ENCODE measurements at places on chromosomes 1 and 21. TPM values are rescaled to one million over a fixed set of nuclear protein-coding genes. Genes with fewer than 3 reads are reported as not detected.
A peak's percentile ranks its signal among the peaks of the same experiment; 100 is the strongest.

Gene UBASH3A
- total RNA-seq = 37.3 TPM

Gene BRDT
- not detected for total RNA-seq

Gene UMODL1
- not detected for total RNA-seq

- no peak overlapping the region for H3K27ac ChIP-seq
- H3K4me3 ChIP-seq = peak overlapping the region; percentile 86
- H3K27me3 ChIP-seq = no peaks in the 10 kb centered on the region
Observed at GRCh38 chr1:225424562-225425200, 3.2 kb downstream of the LBR start.

GRCh38 chr1:20059847-20060246, 10.1 kb upstream of the PLA2G5 start:
- no peak overlapping the region for H3K4me3 ChIP-seq
- peaks cover 33% of the 10 kb centered on the region for H3K4me1 ChIP-seq
- no peaks in the 10 kb centered on the region for H3K36me3 ChIP-seq
